Activated CD4-positive, CD25-positive, alpha-beta regulatory T cell treated with anti-CD3 and anti-CD28 coated beads, Interleukin-2, amount 50 U/mL, for 16 hours (primary cell): ENCODE measurements at places on chromosomes 7 and 10.

- DNase-seq = no peak
Observed at GRCh38 chr10:72812753-72813430, 80.6 kb upstream of the OIT3 start.

- no peak for DNase-seq
Observed at GRCh38 chr7:51262796-51263531, 53.6 kb downstream of the COBL start.

- no peak for DNase-seq
Observed at GRCh38 chr10:76082956-76083355, 651.5 kb downstream of the LRMDA start.

- no peak for DNase-seq
Observed at GRCh38 chr7:36994456-36995112, 270.3 kb upstream of the AOAH start.

DNA sequence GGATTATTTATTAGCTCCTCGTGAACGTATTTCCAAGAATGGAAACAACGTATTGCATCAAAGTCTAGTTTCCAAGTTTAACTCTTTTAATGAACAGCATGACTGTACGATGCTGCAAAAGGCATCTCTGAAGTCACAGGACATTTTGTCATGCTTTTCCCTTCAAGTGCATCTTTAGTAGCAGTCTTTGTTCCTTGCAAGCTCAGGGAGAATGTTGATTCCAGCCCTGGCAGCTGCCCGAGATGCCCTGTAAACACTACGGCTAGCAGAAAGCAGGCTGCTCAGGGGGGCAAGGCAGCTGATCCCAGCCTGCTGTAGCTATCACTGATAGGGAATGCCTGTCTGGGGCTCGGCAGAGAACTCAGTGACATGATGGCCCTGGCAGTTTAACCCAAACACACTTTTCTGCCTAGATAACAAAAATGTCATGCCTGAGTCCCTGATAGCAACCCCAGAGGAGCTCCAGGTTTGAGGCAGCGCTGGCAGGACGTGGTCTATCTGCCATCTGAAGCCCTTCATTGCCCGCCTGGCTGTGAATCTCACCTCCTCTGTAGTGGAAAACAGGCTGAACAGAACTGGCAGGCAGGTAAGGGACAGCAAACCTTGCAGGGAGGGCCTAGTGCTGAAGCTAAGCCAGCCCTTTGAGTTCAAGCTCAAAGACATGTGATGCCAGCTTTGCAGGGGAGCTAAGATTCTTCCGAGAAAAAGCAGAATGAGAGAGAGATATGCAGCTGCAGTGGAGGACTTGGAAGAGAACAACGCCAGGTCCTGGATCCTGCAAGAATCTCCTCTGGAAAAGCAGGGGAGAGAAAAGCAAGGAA, 264.6 kb downstream of the SNX10 start:
- DNase-seq = no peak

DNA sequence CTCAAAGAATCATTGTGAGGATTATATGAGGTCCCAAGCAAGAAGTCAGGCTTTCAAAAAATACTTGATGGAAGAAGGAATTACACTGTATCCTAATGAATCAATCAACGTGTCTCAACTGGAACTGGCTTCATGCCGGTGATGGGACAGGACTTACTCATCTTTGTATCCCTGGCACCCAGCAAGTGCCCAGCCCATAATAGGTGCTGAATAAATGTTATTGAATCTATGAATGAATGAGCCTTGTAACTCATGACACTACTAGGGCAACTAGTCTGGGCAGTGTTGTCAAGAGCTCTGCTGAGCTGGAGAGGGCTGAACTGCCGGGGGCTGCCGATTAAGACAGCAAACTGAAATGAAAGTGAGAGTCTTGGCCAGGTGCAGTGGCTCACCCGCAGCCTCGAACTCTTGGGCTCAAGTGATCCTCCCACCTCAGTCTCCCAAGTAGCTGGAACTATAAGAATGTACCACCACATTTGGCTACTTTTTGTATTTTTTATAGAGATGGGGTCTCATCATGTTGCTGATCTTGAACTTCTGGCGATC, 87.2 kb upstream of the KIF5B start:
- DNase-seq = no peak

- no peak for DNase-seq
Observed at GRCh38 chr7:70063927-70064326, 465.7 kb downstream of the AUTS2 start.

- DNase-seq = no peak
Observed at GRCh38 chr7:44180631-44181030, 8.6 kb downstream of the GCK start.

- DNase-seq = no peak
Observed at GRCh38 chr7:95526128-95526738, 40.5 kb downstream of the ASB4 start.

DNA sequence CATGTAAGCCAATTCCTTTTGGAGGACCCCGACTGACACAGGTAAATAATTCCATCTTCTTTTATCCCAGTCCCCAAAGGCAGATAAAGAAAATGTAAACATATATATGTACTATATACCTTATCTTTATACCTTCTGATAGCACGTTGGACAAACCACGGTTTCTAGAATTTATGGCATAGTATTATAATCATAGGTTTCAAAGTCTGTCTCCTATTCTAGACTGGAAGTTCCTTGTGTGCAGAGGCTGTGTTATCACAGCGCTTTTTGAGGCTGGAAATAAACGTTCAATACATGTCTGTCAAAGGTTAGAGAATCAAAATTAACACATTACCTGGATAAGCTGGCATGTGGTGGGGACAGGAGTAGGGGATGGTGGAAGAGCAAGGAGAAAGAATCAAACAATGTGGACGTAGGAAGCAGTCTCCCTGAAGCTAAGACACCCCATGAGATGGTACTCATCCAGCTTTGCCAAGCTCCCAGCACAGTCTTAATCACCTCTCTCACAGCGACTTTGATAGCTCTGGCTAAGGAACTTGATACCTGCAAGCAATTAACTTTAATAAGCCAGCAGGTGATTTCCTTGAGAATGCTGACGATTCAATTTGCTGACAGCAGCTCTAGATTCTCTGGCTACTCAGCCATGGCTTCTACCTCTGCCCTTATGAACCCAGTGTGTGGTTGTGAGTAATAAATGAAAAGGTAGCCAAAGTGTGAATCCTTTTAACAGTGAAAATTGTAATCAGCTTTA, 208.4 kb upstream of the LRRTM3 start:
- no peak for DNase-seq

DNA sequence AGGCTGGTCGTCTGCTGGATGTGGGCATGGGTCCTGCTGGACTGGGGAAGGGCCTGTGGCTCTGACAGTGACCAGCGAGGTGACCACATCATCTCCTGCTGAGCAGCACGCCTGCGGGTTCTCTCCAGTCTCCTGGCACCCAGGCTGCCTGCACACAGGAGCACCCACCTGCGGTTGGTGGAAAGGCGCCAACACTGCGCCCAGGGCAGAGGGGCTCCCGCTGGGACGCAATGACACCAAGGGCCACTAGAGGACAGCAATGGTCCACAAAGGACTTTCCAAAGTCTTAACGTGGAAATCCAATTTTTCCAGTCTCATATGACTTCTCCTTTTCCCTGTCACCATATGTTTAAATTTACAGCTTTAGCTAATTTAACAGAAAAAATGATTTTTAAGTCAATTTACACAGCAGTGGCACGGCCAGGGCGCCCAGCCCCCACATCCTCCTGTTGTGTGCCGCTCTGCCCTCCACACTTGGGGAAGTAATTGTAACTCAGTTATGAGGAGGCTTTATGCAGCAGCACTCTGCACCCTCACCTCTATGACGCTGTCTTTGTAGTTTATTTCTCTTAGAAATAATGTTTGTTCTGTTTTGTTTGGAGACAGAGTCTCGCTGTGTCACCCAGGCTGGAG, 38.1 kb downstream of the CFAP46 start:
- DNase-seq = no peak

- no peak for DNase-seq
Observed at GRCh38 chr10:71476228-71477011, 79.7 kb downstream of the CDH23 start.

DNA sequence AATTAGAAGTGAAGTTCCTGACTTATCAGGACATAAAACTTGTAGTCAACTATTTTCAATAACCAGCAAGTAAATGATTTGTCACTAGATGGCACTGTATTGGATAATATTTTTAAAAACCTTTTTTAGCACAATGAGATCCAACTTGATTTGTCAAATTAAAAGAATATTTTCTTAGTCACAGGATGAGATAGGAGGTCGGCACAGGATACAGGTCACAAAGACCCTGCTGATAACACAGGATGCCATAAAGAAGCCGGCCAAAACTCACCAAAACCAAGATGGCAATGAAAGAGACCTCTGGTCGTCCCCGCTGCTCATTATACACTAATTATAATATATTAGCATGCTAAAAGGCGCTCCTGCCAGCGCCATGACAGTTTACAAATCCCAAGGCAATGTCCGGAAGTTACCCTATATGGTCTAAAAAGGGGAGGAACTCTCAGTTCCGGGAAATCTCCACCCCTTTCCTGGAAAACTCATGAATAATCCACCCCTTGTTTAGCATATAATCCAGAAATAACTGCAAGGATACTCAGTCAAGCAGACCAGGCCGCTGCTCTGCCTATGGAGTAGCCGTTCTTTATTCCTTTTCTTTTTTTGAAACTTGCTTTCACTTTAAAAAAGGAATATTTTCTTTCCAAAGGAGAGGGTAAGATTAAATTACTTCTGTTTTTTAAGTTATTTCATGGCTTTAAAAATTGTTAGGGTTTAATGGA, 255.7 kb upstream of the MKLN1 start:
- DNase-seq = no peak

- no peak for DNase-seq
Observed at GRCh38 chr7:46391231-46392201, 470.4 kb upstream of the IGFBP3 start.

DNA sequence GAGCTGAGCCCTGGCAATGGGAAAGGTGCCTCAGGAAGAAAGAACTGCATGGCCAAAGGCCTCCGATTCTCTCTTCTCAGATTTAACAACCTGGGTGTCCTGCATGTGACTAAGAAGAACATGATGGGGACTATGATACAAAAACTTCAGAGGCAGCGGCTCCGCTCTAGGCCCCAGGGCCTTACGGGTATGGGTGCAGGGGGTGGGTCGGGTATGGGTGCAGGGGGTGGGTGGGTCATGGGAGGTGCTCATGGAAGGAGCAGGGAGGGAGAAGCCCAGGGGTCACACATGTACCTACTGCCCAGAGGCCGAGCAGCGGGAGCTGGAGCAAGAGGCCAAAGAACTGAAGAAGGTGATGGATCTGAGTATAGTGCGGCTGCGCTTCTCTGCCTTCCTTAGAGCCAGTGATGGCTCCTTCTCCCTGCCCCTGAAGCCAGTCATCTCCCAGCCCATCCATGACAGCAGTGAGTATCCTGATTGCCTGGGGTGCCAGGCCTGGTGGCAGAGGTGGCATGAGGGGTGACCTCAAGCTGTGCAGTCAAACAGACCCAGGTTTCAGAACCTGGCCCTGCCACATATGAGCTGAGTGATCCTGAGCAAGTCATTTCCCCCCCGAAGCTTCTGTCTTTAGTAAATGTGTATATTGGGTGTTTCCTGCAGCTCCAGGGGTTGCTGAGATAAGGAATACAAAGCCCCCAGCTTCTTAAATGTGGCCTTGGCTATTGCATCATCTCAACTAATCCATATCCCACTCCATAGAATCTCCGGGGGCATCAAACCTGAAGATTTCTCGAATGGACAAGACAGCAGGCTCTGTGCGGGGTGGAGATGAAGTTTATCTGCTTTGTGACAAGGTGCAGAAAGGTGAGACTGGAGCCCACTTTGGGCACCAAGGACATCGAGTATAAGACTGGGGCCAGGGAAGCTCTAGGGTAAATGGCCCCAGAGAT, 2.0 kb downstream of the NFKB2 start:
- no peak for DNase-seq

- no peak for DNase-seq
Observed at GRCh38 chr10:132104062-132104461, 38.3 kb downstream of the JAKMIP3 start.

- no peak for DNase-seq
Observed at GRCh38 chr10:51469686-51470085, 229.7 kb downstream of the CSTF2T start.

DNA sequence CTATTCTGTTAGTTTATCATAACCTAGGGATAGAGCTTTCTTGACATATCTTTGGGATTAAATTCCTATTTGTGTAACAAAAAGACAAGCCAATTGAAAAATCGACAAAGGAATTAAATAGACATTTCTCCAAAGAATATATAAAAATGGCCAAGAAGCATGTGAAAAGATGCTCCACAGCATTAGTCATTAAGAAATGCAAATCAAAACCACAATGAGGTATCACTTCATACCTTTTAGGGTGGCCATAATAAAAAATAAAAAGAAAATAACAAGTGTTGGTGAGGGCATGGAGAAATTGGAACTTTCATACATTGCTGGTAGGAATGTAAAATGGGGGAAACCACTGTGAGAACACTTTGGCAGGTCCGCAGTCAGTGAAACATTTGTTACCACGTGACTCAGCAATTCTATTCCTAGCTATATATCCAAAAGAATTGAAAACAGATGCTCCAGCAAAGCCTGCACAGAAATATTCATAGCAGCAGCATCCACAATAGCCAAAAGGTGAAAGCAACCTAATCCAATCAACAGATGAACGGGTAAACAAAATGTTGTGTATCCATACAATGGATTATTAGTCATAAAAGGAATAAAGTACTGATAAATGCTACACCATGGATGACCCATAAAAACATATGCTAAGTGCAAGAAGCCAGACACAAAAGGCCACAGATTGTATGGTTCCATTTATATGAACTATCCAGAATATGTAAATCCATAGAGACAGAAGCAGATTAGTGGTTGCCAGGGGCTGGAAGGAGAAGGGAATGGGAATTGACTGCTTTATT, 20.5 kb downstream of the SPAG6 start:
- DNase-seq = no peak

- no peak for DNase-seq
Observed at GRCh38 chr7:156881679-156882078, 11.3 kb downstream of the LMBR1 start.

DNA sequence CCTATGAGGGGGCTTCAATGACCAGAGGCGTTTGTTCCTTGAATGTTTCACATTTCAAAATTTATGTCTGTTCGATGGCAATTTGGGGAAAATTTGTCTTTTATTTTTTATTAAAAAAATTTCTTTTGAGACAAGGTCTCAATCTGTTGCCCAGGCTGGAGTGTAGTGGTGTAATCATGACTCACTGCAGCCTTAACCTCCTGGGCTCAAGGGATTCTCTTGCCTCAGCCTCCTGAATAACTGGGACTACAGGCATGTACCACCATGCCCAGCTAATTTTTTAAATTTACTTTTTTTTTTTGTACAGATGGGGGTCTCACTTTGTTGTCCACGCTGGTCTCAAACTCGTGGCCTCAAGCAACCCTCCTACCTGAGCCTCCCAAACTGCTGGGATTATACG, 39.7 kb downstream of the OTUD1 start:
- no peak for DNase-seq

GRCh38 chr7:101085162-101085964, at the start of gene TRIM56:
Gene TRIM56, plus strand, starts transcription at chr7:101085481. Its CDS starts 1,832 bp downstream, at chr7:101087313.
- peak; percentile 47 for DNase-seq

DNA sequence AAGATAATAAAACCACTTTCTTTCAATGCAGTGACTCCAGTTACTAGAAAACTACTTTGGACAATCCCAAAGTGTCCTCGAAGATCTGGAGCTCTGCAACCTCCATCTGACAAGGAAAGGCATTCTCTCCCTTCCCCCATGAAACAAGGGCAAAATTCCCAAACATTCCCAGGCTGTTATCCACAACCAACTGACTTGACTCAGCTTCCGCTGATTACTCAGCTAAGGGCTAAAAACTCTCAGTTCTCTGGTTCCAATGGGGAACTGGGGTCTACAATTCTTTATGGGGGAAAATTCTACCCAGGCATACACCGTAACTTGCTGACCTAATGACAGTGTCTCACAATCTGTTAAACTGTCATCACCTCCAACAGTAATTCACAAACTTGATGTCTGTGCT, 48.4 kb downstream of the SFMBT2 start:
- no peak for DNase-seq
